Stimulated activated CD4-positive, alpha-beta T cell treated with anti-CD3 and anti-CD28 coated beads, Interleukin-1b, Interleukin-23, amount 100 ng/mL, for 4 hours (primary cell): ENCODE measurements at places on chromosomes 13 and 19.

- DNase-seq = no peak
Measured at GRCh38 chr19:31535691-31536460, 186.6 kb upstream of the TSHZ3 start.

GRCh38 chr13:91154558-91155353 is 192.7 kb upstream of the MIR17HG start:
- DNase-seq = no peak

- no peak for DNase-seq
Measured at GRCh38 chr13:101785858-101786257, 333.4 kb downstream of the ITGBL1 start.

- no peak for DNase-seq
Measured at GRCh38 chr19:7582446-7582845, 13.2 kb upstream of the CAMSAP3 start.

GRCh38 chr19:4518345-4519171 is at the start of gene PLIN4:
PLIN4 (minus strand) TSS chr19:4518486; CDS start chr19:4518272, 214 bp downstream.
- no peak for DNase-seq

DNA sequence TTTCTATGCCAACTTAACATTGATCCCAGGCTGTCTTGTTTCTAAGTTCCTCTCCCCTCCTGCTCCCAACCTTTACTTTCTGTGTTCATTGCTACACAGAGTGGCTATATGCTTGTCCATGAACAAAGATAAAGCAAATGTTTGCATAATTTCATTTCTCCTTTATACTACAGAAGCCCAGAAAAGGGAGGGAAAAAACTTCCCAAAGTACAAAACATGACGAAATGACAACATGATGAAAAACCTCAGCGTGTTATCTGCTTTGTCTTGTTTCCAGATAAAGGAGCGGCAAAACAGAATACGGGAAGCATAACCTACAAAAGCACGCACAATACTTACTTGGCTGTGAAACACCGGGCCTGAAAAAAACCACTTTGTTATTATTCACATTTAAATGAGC is 336.8 kb downstream of the DNAJC15 start:
- DNase-seq = no peak

- no peak for DNase-seq
Measured at GRCh38 chr13:22141716-22142115, 470.8 kb downstream of the FGF9 start.

DNA sequence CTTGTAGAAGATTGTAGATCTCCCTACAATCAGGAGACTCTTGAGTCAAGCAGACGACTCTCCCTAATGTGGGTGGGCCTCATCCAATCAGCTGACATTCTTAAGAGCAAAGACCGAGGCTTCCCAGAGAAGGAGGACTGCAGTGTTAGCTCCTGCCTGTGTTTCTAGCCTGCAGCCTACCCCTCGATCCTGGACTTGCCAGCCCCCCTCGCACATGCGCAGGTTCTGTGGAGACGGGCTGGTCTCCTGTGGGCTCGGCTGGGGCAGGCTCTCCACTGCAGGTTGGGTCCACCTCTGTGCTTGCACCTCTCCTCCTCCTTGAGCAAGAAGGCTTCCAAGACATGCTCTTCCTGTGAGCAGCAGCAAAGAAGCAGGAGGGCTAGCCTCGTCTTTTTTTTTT is 185.2 kb upstream of the SOX1 start:
- no peak for DNase-seq

DNA sequence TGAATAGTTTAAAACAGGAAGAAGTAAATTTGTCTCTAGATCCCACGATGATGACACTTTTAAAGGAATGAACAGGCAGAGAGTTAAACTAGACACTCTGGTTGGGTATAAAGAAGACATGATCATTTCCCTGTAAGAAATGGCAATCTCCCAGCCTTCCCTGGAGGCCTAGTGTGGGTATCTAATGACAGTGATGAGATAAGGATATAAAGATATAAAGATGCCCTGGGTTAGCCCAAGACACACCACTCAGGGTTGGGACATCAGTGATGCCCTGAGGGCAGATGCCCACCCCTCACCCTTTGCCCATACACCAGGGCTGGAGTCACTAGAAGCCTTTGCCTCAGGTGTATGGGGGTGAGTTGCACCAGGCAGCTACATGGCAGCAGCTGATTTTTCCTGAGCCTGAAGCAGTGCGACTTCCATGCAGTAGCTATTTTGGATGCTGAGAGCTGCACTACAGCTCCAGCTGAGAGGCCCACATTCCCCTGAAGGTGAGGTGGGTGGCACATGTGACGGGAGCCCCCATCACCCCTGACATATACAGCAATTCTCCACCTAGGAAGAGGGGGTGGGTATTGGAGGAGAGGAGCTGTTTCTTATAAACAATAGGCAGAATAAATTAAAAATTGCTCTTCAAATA is 177.5 kb downstream of the NDFIP2 start:
- DNase-seq = no peak

GRCh38 chr19:9836021-9836420 is 903 bp downstream of the PIN1 start:
- DNase-seq = no peak

DNA sequence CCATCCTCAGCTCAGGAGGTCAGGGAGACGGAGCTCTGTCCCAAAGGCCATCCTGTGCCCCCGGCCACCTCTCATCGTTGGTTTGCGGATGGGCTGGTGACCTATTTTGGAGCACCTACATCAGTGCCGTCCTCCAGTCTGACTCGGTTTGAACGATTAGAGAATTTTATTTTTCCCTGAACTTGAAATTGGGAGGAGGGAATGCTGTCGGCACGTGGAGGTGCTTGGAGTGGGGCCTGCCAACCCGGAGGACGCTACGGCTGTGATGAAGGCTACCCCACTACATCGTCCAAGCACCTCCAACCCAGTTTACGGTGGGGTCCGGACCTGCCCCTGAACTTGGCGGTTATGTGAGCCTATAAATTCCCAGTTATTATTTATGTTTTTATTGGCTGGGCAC is 3.0 kb upstream of the ZNF554 start:
- no peak for DNase-seq

DNA sequence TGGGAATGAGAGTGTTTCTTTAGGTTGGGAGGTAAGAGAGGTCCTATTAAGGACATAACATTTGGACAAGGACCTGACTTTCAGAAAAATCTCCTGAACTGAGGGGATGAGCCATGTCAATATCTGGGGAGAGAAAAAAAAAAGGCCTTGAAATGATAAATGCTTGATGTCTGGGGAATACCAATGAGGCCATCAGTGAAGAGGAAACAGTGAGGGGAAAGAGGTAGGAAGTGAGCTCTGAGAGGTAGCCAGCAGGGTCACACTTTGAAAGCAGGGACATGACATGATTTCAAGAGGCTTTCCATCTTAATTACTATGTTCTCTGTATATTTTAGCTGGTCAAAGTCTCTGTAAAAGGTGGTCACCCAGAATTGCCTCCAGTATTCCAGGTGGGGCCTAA is 9.9 kb upstream of the UBE2L5 start:
- no peak for DNase-seq
